ENCODE measurements at places on chromosomes 13 and 19.
A peak's percentile ranks its signal among the peaks of the same experiment; 100 is the strongest.

GRCh38 chr13:71396149-71396548, 470.9 kb downstream of the DACH1 start:
- no peak for DNase-seq

DNA sequence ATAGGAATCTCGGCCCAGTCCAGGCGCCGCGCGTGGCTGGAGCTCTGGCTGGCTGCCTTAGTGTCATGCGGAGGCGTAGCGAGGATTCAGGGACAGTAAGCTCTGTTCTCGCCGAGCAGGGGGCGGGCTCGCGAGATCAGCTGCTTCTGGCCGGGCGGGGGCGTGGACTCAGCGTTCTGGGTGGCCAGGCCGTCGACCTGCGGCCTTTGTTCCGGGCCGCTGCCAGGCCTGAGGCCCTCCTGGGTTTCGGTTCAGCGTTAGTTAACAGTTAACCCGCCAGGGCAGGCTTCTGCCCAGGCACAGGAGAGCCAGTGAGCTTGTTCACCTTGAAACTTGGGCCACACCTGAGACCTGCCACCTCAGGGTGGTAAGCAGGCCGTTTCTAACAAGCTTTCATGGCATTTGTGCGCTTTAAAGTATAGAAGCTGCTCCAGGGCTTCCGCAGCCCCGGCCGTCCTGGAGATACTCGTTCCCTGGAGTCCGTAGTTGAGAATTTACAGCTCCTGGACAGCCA, 332.2 kb upstream of the SGCG start:
- no peak for DNase-seq

DNA sequence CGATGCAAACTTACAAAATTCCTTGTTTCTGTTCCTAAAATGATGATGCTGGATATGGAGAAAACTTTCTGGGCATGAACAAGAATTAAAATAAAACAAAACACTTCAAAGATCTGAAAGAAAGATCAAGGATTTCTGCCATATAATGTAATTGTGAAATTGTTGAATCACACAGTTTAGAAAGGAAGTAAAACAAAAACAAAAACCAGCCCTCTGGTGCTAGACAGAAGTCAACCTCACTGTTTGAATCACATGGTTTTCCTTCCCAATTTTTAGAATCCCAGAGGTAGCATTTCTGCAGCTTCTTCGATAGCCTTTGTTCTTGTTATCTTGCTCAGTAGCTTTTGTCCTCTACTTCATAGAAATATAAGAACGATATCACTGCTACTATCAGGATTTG, 118.2 kb upstream of the ARGLU1 start:
- DNase-seq: no peak

DNA sequence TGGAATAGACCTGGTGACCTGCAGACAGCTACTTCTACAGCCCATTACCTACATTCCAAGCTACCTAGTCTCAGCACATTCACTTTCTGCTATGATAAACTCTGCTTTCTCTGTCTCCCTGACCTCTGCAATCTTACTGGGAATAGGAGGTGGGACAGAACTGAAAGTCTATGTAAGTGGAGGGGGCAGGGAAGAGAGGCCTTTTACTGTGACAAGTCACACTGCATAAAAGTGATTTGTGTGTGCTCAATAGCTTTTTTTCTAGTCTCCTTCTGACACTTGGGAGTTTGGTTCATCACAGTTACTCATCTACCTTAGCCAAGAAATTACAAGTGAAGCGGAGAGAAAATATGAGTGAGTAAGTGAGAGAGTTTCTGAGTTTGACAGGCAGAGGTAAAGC, 322.4 kb downstream of the OLFM4 start:
- DNase-seq: no peak

DNA sequence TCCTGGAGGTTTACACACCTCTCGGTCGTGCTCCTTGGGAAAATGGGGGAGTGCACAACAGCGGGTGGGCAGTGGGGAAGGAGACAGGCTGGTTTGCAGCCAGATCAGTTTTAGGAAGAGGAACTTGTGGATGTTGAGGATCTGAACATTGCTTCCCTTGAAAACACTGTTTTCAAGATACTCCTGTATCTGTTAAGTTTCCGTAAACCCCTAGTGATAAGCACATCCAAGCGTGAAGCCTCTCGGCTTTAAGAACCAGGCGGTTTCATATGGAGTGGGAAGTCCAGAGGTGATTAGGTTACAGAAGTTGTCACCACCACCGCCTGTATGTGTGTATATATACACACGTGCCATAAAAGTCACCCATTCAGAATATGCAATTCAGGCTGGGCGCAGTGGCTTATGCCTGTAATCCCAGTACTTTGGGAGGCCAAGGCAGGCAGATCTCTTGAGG, 47.4 kb downstream of the SIPA1L3 start:
- DNase-seq: no peak

DNA sequence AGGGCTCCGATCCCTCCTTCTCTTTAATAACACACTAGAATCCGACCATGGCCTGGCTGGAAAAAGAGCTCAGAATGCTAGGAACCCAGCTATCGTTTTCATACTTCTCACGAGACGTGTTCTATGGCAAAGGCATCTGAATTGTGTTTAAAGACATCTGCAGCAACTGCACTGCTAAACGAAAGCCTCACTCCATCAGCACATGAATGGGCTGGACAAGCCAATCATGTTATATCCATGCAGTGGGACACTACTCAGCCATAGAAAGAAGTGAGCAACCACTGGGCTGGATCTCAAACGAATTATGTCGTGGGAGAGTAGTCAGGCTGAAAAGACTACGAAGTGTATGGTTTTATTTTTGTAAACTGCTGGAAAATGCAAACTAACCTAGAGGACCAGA, 136.1 kb downstream of the COL4A1 start:
- DNase-seq: no peak

GRCh38 chr13:76038920-76039716, 403.0 kb downstream of the LMO7 start:
- DNase-seq: no peak

DNA sequence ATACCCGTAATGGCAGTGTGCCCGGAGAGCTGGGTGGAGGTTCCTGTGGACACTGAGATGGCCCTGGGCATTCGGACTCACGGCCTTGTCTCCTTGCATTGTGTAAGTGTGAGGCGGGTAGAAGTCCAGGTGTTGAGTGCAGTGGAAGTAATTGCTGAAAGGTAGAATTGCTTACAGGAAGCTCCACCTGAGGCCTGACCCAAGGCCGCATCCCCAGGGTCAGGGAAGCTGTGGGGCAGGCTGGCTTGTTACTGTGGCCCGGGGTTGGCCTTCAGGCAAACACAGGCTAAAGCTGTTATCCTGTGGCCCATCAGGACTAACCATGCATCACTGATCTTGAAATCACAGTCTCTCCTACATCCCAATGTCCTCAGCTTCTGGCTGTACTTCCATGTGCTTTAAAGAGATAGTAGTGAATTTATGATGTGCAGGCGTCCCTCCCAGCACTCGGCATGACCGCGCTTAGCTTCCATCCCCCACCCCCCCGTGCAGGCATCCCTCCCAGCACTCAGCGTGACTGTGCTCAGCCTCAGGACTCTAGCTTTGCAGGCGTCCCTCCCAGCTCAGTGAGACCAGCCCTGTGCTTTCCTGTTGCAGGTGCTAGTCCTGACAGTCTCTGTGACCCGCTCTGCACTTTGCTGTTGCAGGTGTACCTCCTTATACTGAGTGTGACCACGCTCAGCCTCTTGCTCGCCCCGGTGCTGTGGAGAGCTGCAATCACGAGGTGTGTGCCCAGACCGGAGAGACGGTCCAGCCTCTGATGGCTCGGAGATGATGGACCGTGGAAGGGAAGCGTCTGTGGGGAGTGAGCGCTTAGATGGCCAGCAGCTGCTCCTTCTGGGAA, 35.6 kb upstream of the TFDP1 start:
- no peak for DNase-seq

- DNase-seq: no peak
These were observed 51.7 kb downstream of the KATNAL1 start for GRCh38 chr13:30255696-30256095.

- DNase-seq: no peak
These were observed 154.7 kb upstream of the TSC22D1 start for GRCh38 chr13:44730851-44731250.

DNA sequence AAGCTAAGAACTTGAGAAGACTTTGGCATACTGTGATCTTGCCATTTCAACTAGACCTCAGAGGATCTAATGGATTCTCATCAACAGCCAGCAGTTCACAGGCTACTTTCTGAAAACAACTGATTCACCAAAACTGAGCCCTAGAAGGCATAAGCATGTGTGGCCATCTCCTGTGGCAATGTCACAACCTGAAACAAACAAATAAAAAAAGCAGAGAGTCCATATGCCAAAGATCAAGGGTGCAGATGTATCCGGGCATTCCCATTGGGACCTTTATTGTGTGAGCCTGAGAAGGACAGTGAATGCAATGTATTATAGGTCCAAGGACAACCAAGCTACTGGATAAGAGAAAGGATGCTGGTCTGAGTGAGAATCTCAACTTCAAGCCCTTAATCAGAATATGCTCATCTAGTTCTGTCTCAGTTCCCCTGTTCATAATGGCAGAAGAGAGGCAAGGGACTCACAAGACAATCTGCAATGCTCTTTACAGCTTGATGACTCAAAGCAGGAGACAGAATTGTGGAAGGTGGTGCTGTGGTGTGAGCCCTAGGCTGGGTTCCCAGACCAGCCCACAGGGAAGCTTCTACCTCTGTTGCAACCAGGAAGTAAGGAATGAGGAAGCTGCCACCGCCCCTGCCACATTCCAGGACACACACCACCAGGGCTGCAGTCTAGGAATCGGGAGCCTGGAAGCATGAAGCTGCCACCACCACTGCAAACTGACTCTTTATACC, 133.7 kb downstream of the RAP2A start:
- DNase-seq: no peak

- DNase-seq: no peak
These were observed 11.1 kb upstream of the GTF2F2 start for GRCh38 chr13:45109102-45109720.

DNA sequence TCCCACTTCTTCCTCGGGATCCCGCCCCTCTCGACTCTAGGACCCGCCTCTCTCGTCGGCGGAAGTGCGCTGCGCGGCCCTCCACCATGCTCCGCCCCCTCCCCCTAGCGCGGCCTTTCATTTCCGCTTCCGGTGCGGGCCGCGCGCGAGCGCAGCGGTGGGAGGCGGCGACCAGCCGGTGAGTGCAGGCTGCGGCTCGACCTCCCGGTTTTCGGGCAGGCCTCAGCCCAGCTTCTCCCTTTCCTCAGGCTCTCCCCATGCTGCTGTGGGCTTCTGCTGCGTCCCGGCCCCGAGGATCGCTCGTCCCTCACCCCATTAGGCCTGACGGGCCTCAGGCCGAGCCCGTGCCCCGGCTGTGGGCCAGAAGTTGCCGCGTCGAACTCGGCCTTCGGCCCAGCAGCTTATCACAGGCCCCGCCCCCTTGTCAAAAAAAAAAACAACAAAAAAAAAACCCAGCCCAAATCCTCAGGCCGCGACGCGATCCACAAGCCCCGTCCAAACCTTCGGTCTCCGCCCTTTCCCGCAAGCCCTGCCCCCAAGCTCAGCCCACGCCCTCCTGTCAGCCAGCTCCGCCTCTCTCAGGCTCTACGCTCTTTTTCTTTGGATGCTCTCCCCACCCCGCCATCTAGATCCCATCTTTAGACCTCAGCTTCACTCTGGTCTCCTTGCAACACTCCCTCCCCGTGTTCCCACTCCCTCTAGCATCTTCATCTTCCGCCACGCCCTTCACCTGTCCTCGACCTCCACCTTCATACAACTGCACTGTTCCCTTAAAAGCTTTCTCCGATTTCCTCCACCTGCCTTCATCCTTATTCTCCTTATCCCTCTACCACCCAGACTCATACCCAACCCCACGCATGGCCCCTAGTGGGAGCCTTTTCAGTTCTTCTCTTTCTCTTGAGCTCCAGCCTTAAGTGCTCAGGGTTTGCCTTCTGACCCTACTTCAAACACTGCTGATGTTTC, at the start of gene CLASRP:
Gene CLASRP (plus strand): TSS at position 115 of the 963 bp plus-strand sequence. CDS start 1,168 bp downstream, outside the sequence.
- peak; percentile 90 for DNase-seq

GRCh38 chr13:48443442-48444208, 30.7 kb upstream of the LPAR6 start:
- DNase-seq: no peak

DNA sequence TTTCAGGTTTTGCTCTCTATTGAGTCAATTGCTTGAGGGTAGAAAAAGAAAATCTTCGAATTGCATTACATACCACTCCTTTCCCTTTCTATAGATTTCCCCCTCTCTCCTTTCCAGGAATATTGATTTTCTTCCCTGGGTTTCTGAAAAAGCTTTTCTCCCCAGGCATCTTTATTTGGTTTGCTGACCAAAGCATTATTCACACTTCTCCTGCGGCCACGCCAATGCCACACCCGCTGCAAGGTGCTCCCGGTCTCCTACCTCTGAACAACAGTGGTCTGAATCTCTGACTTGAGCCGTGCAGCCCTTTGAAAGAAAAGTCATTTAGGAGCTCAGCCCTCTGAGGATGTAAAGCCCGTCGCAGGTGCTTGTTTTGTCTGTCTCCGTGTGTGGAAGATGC, 350.9 kb upstream of the TMTC4 start:
- DNase-seq: no peak

GRCh38 chr19:39253374-39254149, 4.9 kb upstream of the IFNL4 start:
- DNase-seq: no peak

DNA sequence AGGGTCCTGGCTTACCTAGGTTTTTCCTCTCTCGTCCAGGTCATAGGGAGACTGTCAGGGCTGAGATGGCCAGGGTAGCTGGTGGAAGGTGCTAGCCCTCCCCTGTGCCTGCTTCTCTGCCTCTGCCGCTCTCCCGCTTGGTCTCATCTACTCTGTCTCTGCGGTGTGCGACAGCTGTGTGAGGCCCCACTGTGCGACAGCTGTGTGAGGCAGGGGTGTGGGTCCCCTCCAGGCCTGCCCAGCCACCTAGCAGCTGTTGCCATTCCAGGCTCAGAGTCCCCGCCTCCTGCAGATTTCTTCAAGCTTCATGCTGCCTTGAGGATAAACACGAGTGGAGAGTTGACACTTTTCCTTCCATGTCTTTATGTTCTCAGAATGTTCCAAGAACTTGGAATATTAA, 53.0 kb downstream of the ARHGEF7 start:
- DNase-seq: no peak

DNA sequence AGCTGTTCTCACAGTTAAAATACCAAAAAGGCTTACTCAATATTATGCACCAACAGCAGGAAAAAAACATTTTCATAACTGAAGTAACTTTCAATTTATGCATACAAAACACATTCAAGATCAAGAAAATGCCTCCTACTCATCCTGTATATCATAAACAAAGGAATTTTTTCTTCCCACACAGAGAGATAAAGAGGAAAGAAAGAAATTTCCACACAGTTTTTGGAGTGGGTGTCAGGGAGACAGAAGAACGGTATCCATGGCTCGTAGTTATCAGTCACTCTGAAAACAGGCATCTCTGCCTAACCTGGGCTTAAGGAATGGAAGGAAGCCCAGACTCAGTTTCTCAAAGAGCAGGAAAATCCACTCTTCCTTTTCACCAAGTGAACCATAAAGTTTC, 92.4 kb upstream of the SIAH3 start:
- DNase-seq: no peak

Measured in liver (tissue), 10 donors.